Breast epithelium (tissue), 4 donors: ENCODE measurements at places on chromosomes 5 and 9.
A peak's percentile ranks its signal among the peaks of the same experiment; 100 is the strongest.

GRCh38 chr5:154129921-154130320 lies 60.6 kb upstream of the GALNT10 start:
- DNase-seq, result no peak

DNA sequence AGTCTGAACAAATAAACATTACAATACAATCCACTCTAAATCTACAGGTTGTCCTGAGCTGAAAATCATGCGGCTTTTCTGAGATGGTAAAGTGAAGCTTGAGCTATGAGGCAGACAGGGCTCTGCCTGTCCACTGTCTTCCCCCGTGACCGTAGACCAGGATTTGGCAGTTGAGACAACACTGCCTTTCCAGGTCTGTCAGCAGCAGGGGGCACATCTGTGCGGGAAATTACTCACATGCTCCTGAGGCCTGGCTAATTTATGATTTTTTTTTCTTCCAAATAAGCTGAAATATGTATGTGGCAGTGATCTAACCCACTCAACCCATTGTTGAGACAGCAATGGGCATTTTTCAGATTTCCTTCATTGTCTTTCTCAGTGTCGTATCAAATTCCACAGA lies 307.9 kb downstream of the FBXL7 start:
- DNase-seq, result no peak

DNA sequence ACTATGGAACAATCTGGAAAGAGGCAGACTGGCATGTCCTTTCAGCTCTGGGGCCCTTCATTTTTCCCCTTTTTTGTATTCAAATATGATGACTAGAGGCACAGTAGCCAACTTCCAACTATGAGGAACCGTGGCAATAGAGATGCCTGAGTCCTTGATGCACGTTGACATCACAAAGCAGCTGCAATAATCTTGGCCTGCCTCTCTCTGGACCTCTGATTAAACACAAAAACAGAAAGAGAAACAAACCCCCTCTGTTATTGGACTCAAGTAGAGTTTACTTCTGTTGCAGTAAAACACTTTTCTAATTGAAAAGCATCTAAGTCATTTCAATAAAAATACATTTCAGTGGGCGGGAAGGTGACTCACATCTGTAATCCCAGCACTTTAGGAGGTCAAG lies 122.2 kb upstream of the GRAMD2B start:
- DNase-seq, result no peak

GRCh38 chr9:75858497-75859092 lies 31.9 kb upstream of the PCSK5 start:
- no peak for DNase-seq

GRCh38 chr5:161105525-161105924 lies 253.5 kb upstream of the ATP10B start:
- DNase-seq, result no peak

DNA sequence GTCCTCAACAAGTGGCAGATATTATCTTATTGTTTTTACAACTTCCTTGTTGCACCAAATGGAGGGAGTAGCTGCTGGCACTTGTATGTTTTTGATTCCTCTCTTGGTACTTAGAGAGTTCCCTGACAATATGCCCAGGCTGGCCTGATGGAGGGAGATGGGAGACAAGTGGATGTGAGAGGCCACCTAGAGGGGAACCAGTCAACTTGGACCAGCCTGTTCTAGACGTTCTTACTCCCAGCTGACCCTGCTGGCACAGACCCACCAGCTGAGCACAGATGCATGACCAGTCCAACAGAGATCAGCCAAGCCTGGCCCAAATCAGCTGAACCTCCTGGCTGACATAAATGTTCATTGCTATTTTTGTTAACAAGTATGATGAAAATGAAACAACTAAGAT lies 60.9 kb upstream of the GDNF start:
- no peak for DNase-seq

- DNase-seq, result no peak
These were observed 272.1 kb upstream of the CCNG1 start for GRCh38 chr5:163165277-163165676.

DNA sequence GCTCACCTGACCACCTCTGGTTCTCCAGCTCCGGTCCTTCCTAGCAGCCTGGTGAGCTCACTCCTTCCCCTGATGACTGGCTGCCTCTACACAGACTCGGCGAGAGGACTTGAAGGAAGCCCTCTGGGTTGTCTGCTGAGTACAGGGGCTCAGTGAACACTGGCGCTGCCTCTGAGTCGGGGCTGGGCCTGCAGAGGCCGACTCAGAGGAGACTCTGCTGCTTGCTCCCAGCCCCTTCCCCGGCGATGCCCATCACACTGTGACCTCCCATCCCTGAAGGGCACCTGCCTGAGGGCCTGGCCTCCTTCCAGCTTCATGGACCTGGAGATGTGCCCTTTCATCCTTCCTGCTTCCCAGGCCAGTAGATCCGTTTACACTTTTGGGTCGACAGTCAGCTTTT lies 22.0 kb downstream of the CRB2 start:
- DNase-seq, result no peak

- DNase-seq, result no peak
These were observed 80.7 kb upstream of the TNFAIP8 start for GRCh38 chr5:119275146-119275545.

DNA sequence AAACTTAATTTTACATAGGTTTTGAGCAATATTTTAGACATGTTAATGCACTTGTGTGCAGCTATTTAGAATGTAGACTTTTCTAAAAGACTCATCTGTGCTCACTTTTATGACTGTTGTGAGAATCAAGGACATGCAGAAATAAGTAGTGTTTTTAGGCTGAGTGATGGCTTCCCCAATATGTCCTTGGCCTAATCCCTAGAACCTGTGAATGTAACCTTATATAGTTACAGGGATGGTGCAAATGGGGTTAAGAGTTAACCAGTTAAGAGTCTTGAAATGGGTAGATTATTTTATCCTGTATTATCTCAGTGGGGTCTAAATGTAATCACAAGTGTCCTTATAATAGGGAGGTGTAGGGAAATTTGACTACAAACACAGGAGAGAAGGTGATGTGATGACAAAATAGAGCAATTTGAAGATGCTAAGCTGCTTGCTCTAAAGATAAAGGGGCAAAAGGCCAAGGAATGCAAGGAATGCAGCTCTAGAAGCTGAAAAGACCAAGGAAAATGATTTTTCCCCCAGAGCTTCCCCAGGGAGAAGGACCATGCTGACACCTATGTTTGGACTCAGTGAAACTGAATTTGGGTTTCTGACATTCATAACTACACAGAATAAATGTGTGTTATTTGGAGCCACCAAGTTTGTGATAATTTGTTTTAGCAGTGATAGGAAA lies 298.0 kb upstream of the PAPPA start:
- no peak for DNase-seq

- DNase-seq, result no peak
These were observed 1.8 kb downstream of the HACD4 start for GRCh38 chr9:21029661-21030060.

GRCh38 chr9:82695704-82696103 lies 367.2 kb downstream of the RASEF start:
- DNase-seq, result no peak

GRCh38 chr9:127330501-127330900 lies 65.9 kb downstream of the GARNL3 start:
- no peak for DNase-seq

DNA sequence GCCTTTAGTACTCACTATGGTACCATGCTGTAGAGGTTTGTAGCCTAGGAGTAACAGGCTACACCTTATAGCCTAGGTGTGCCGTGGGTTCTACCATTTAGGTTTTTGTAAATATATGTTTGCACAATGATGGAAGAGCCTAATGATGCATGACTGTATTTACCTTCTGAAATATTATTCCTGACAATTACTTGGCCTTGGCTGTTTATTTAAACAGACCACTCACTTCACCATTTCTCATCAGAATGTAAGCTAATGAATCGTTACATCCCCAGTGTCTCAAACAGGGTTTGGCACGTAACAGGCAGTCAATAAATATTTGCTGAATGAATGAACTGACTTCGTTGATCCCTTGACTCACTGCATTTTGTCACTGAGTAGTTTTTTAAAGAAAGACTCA lies 93.1 kb downstream of the MED27 start:
- no peak for DNase-seq

DNA sequence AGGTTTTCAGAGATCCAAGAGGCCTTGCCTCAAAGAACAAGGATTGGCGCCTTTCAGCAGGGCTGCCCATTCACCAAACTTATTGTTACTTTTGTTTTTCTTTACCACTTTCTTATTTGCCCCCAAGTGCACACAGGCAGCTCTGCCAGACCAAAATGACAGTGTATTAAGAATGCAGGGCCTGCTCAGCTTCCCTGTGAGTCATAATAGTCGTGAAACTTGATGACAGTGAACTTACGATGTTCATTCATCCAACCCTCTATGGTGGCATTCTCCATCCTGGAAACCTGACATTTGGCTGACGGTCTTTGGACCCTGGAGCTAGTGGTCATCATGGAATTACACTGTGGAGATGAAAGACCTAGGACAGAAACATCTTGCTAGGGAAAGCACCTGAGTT lies 44.3 kb downstream of the UBE2QL1 start:
- no peak for DNase-seq

DNA sequence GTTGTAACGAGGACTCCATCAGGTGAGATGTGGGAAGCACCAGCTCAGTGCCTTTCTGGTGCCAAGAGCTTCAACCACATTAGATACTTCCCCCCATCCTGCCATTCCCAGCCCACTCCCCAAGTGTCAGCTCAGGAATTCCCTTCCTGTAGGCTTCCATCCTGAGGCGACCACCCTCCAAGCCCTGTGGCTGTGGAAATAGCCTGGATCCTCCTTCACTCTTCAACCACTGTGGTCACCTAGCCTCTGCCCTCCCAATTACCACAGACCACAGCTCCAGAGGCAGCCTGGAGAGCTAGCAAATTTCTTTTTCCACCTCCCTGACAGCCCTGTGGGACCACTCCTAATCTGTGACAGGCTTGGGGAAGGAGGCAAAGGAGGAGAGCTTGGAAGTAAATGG lies 219.8 kb upstream of the MAP3K1 start:
- no peak for DNase-seq

GRCh38 chr5:95042037-95042436 lies 242.9 kb downstream of the MCTP1 start:
- DNase-seq, result no peak

- no peak for DNase-seq
These were observed 304.4 kb upstream of the IRX4 start for GRCh38 chr5:2187156-2187555.

DNA sequence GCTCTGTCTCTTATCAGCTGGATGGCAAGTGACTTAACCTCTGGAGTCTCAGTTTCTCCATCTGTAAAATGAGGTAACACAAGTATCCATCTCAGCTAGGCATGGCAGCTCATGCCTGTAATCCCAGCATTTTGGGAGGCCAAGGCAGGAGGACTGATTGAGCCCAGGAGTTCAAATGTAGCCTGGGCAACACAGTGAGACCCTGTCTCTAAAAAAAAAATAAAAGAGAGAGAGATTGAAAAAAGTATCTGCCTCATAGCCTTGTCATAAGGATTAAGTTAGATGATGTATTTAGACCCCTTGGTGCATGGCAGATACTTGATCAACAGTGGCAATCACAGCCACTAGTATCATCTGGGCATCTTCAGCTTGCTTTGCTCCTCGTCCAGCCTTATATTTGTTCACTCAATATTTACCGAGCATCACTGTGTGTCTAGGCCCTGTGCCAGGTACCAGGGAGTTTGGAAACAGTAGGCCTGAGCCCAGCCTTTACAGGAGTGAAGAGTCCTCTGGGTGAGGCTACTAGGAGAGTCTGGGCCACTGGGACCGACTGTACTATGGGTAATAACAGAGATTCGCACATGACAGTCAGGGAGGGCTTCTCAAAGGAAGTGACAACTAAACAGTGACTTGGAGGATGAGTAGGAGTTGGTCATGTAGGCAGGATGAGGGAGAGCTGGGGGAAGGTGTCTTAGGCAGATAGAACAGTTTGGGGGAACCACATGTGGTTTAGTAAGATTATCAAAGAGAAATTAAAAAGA lies 34.2 kb downstream of the CORO2A start:
- DNase-seq, result peak; percentile 53

GRCh38 chr9:128361986-128362646 lies 9.1 kb upstream of the URM1 start:
- DNase-seq, result peak; percentile 77

DNA sequence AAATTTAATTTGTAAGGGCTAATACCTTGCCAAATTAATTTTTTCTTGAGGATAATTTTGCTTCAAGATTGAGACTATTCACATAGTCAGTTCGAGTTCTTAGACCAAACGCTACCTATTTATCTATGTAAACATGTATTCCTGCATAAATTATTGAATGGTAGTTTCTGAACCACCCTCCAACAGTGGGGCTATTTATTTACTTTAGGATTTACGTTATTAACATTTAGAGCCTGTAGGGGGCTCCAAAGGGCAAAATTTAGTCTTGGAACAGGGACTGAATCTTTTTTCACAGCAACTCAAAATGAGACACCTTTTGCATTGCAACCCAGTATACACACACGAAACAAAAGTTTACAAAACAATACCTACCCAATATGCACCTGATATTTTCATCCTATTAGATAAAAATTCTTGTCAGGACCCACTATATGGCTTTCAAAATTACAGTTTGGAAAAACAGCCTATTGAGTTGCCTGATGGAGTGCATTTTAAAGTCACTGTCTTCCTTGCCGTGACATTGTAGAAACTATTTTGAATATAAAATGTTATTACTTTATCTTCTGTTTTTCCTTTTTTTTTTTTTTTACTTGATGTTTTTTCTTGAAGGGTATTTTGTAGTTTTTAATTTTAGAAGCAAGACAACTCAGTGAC lies 47.1 kb upstream of the POU4F3 start:
- no peak for DNase-seq

DNA sequence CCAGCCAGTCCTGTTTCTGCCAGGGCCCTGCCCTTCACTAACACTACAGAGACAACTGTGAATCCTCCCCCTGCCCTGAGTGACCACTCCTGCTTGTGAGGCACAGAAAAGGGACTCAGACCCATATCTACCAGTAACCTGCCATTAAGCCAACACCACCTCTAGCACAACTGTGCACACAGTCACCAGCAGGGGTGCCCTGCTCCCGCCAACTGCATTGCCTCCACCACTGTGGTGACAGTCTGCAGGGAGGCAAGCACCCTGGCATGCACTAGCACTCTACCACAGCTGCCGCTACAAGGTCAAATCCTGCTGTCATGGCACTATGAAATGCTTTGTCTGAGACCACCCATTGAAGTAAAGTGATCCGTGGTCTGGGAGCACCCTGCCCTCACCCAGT lies 1028.5 kb upstream of the CDH9 start:
- DNase-seq, result no peak

GRCh38 chr5:13591621-13592020 lies 352.9 kb downstream of the DNAH5 start:
- DNase-seq, result no peak
